C1 segment of cervical spinal cord (tissue), 14 donors: ENCODE measurements at places on chromosomes 12 and 14.
A peak's percentile ranks its signal among the peaks of the same experiment; 100 is the strongest.

GRCh38 chr14:77242752-77243151 is 28.3 kb downstream of the NGB start:
- DNase-seq, result no peak

GRCh38 chr14:95199298-95199983 is 42.1 kb upstream of the DICER1 start:
- no peak for DNase-seq

GRCh38 chr12:94563286-94563685 is 87.1 kb downstream of the TMCC3 start:
- no peak for DNase-seq

DNA sequence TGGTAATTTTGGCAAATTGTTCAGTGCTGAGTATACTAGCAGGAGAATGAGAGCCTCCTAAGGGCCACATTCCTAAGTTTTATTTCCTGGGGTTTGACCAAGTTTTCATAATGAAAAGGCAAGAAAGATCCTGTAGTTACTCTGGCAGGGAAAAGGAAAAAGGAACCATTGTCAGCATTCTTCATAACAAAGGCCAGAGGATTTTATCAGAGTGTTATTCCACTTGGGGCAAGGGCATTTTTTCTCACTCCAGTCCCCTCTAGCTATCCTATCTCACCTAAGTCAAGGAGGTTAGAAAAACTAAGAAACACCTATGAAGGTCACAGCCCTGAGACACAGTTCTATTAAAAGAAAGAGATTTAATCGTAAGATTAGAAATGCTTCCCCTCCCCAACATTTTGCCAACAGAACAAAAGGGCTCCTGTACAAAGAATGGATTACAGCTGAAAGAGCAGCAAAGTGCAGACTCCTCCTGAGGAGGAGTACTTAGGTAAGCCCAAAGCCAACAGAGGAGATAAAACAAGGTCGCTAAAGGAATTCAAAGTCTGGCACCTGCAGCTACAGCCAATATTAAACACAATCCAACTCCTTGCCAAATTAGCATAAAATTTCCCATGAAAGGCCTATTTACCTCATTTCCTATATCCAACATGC is 162.4 kb downstream of the GALC start:
- no peak for DNase-seq

GRCh38 chr12:752695-753610 is 574 bp downstream of the WNK1 start:
- peak; percentile 57 for DNase-seq

DNA sequence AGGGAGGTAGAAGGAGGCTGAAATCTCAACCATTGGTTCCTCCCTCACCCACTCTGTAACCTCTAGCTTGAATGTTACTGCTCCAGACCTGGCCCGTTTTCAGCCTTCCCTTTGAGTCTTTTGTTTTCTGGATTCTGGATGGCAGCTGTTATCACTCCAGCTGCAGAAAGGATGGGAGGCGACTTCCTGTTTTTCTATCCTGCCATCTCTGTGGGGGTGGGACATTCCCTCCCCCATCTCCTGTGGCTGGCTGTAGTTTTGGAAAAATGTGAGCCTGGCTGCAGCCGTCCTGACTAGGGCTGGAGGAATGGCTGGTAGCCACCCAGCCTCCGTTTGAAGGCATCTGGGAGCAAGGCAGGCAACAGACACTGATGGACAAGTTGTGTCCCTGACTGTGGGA is 2.9 kb upstream of the PPFIBP1 start:
- no peak for DNase-seq

DNA sequence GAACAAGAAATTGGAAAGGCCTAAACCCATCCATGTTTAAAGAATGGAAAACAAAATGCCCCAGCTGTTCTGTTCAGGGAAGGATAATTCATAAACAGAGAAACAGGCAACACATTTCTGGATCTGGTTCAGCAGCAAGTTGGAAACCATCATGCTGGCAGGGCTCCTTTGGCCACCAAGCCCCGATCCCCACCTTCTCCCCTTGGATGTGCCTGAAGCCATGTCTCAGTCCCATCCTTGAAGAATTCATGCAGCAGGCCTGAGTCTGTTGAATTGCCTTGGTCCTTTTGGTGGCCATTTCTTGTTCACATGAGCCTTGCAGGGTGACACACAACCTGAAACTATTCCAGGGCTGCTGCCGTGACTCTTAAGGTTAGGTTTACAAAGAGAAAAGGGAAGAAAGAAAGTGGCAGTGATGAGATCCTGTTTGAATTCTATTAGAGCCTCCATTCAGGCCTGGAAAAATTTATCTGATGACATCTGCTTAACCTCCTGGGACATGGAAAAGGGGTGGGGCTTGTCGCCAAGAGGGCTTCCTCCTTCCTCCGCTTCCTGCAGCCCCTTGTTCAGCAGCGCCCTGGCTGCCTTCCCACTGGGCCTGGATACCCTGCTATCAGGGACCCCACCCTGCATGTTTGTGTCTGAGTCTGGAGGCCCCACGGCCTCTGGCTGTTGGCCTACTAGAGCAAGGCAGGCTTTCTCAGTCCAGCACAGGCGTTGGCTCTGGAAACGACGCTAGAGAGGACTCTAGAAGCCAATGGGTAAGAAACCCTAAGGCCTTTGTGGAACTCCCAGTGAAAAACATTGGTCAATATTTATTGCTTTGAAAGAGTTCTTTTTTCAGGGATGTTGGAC is 341.9 kb downstream of the C12orf75 start:
- no peak for DNase-seq

- DNase-seq, result no peak
Observed at GRCh38 chr14:94773655-94774343, 3.9 kb upstream of the GSC start.

- DNase-seq, result no peak
Observed at GRCh38 chr14:68231898-68232297, 412.3 kb downstream of the RAD51B start.

DNA sequence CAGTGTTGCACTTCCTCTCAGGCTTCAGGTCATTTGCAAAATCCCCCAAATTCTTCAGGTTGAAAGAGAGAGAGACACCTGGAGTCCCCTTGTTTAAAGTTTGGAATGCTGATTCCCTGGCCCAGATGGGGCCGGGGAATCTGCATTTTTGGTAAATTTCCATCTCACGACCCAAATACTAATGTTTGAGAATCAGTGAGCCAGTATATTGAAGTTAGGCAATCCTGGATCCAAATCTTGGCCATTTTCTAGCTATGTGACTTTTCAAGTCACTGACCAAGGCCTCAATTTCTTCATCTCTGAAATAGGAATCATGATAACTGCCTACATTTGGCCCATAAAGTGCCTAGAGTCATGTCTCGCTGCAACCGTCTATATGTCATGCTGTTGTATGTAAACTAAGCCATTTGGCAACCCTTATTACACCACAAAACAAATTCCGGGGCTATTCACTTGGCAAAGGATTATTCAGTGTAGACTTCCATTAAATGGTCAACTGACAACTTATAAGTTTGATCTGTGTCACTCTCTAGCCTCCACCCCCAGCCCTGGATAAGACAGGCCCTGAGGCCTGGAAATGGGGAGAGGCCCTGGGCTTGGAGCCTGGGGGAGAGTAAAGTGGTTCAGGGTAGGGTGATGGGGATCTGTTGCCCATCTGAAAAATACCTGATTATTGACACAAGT is 3.7 kb upstream of the ZFP36L1 start:
- no peak for DNase-seq

DNA sequence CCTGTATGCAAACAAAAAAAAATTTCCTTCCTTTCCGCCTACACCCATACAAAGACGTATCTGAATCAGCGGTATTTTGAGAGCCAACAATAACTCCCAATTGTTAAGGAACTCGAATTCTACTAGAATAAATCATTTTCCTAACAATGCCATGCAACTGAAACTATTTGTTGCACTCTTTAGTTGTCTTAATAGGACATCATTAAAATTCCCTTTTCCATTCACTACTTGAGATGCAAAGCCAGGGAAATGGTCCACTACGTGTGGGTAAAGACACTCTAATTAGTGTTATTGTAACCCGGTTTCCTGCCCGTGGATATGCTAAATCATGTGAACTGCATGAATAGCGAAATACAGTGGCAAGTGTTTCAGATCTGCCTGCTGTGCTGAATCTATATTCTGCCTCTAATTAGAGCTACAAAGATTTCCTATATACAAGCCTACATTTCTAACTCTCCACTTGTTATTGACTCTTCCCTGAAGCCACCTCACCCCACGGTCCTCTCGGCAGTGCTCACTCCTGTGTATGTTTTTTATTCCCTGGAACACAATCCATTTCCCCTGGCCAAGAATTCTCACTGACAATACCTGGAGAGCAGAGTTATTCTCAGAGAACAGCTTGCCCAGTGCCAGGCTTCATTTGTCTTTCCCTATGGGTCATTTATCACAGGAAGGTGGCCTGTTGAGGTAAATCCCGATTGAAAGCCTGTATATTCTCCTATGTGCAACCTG is 168.3 kb downstream of the PAWR start:
- DNase-seq, result no peak

GRCh38 chr14:32602699-32603098 is 273.6 kb downstream of the AKAP6 start:
- DNase-seq, result no peak
